GF-D8 (cell line): ENCODE measurements at places on chromosomes 11 and 22.
A peak's percentile ranks its signal among the peaks of the same experiment; 100 is the strongest.

GRCh38 chr22:27988704-27989103 is 69.6 kb upstream of the PITPNB start:
- no peak for DNase-seq

DNA sequence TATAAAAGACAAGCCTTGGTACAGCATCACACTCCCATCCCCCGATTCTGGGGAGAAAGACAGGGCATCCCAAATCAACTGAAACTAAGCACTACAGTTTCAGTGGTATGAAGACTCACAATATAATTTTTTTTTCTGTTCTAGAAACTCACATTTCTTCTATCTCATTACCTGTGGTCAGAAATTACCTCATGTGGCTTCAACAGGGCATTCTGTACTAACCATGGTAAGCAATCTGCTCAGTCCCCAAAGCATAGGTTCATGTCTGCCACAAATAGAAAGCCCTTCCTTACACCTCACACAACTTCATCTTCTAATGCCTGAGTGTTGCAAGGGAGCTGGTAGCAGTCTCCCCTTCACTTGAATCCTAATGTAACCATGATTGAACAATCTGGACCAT is 147.4 kb upstream of the POU2AF2 start:
- no peak for DNase-seq

DNA sequence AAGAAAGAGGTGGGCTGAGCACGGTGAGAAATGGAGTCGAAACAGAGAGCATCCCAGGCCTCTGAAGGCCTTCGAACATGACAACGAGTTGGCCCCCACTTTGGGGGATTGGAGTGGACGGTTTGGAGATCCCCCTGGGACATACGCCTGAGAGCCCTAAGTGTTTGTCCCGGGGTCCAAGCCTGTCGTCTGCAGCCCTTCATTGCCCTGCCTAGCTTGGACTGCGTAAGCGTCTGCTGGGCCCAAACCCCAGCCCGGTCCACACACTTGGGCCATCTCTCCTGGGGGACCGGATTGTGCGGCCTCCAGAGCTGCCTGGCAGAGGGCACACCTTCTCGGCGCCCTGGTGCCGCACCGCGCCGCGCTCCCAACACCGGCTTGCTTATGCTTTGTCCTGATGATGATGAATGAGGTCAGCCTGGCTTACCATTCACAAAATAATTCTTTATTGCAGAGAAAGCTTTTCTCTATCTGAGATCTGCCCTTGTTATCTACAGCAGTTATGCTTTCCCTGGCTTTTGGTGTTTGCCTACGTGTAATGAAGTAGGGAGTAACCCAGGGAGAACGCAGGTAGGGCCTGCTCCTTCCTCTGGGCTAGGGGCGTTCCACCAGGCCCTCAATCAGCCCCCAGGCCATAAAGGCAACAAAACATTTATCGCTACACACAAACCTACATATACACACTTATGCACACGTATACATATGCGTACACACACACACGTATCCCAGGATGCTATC is 85.9 kb upstream of the PPARA start:
- no peak for DNase-seq

DNA sequence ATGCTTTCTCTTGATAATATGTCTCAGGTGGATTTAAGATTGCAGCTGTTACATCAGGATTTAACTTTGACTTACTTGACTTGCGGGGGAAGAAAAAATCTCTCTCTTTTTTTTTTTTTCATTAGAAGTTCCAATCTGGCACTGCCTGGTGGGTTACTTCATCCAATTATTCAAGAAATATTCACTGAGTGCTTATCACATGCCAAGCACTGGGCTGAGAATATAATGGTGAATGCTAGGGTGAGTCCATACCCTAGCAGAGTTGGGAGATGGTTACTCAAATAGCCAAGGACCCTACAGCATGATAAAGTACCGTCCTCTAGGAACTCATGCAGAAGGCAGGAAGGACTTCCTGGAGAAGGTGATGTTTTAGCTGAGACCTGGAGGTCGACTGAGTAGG is 57.9 kb upstream of the EIF3D start:
- DNase-seq = no peak

GRCh38 chr11:134512061-134512460 is 100.0 kb upstream of the B3GAT1 start:
- DNase-seq = no peak

- DNase-seq = no peak
Measured at GRCh38 chr11:43550714-43551113, 129.8 kb upstream of the HSD17B12 start.

DNA sequence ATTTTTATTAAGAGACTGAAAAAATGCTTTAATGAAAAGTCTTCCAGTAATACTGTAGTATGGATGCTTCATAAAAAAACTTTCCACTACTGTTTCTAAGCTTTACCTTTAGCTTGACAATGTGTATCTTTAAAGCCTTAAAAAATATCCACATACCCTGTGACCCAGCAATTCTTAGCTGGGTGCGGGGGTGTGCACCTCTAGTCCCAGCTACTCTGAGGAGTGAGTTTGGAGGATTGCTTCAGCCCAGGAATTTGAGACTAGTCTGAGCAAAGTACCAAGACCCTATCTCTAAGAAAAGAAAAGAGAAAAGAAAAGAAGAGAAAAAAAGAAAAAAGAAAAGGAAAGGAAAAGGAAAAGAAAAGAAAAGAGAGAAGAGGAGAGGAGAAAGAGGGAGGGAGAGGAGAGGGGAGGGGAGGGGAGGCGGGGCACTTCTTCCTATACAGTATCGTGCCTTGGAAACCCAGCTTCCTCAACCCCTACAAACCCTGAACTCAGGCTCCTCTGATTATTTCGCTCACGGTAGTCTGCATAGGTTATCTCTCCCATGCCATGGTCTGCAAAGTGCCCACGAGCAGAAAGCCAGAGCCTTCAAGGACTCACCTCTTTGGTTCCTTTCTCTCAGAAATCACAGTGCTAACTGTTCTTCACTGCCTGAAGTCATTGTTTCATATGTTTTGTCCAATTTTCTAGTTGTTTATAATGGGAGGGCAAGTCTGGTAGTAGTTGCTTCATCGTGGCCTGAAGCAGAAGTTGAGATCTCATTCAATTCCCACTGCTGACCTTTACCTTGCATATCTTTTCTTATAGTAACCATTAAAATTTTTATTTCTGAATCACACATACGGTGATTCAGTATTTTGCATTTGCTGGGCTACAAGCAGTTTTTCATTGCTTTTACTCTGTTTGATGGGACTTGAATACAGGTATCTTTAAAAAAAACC is 82.2 kb downstream of the FAM83F start:
- peak; percentile 22 for DNase-seq

DNA sequence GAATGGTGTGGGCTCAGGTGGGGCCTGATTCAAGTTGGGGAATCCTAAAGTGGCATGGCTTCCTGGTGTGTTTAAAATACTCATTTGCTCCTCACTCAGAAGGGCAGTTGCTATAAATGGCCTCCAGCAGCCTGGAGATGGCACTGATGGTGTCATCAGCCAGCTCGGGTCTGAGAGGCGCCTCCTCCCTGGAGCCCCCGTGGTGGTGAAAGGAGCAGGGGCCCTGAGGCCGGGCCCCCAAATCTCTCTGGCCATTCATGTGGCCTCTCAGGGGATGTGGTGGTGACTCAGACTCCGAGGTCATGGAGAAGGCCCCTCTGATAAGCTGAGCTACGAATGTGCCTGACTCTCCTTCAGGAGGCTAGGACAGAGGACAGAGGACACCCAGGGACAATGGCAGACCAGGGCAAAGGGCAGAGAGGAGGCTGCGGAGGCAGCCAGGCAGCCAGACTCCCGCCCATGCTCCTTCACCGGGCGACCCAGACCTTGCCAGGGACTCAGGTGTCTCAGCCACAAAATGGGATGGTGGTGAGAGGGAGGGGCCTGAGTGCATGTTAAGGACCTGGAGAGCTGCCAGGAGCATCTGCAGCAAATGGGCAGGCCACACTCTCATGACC is 129.2 kb downstream of the CTTN start:
- no peak for DNase-seq

- DNase-seq = no peak
Measured at GRCh38 chr11:95892892-95893570, 30.9 kb downstream of the MTMR2 start.

GRCh38 chr22:30201945-30202344 is 44.6 kb downstream of the LIF start:
- DNase-seq = no peak

- no peak for DNase-seq
Measured at GRCh38 chr22:45510376-45511232, 7.9 kb downstream of the FBLN1 start.

GRCh38 chr11:18471995-18472394 is 16.3 kb downstream of the LDHAL6A start:
- no peak for DNase-seq

GRCh38 chr22:46023558-46023981 is 46.6 kb upstream of the WNT7B start:
- no peak for DNase-seq

GRCh38 chr11:134853992-134854991 is 442.2 kb upstream of the B3GAT1 start:
- no peak for DNase-seq

DNA sequence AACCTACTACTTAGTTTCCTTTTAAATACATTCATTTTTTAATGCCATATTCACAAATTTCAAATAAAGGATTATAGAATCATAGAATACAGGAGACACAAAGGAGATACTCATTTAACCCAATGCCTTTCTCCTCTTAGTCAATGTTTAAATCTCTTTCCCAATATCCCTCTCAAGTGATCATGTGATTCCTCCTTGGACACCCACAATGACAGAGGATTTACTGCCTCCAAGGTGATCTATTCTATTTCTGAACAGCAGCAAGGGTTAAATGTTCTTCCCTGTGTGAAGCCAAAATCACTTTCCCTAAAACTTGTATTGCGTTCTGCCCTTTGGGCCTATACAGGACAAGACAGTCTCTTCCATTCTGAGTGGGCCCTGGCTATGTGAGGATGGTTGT is 73.3 kb upstream of the PICALM start:
- DNase-seq = no peak

- no peak for DNase-seq
Measured at GRCh38 chr11:1728301-1728700, 22.1 kb downstream of the IFITM10 start.

DNA sequence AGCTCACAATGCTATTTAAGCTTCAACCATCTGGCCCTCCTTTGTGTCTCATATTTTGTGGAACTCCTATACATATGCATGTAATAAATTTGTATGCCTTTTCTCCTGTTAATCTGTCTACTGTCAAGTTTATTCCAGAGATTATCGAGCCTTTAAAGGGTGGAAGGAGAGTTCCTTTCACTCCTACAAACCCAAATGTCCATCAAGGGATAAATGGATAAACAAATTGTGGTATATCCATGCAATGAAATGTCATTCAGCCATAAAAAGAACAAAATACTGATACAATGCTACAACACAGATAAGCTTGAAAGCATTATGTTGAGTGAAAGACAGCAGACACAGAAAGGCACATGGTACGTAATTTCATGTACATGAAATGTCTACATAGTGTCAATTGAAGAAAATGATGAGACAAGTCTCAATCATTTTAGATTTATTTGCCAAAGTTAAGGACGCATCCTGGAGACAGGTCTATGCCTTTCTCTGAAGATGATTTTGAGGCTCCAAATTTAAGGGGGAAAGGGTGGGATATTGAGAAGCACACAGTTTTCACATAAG is 17.7 kb upstream of the FEZ1 start:
- DNase-seq = no peak

- no peak for DNase-seq
Measured at GRCh38 chr22:20298110-20298802, 21.6 kb downstream of the DGCR6L start.

DNA sequence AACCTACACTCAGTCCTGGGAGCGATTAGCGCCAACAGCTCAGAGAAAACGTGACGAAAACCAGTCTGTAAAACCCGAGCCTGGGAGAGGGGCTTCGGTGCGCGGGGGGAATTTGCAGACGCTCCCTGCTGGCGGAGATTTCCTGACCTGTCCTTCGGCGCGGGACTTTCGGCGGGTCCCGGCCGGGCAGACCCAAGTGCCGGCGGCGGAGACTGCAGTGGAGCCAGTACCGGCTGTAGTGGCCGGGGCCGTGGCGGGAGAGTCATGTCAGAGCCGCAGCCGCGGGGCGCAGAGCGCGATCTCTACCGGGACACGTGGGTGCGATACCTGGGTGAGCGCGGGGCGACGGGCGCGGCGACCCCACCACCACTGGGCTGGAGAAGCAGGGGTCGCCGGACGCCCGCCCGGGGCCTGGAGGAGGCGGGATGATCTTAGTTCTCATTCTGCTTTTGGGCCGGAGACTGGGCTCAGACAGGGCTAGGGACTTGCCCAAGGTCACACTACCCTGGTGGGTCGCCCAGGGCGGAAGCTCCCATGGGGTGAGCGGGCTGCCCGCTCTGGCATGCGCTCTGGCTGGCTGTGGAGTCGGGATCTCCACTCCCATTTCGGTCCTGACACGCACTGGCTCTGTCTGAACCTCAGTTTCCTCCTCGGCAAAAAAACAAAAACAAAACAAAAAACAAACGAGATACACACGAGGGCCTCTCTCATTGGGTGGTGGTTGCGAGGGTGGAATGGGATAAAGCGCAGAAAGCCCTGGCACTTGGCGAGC is at the start of gene MTFP1:
Gene MTFP1, plus strand, starts transcription at position 153 of the 772 bp plus-strand sequence. Its CDS starts 112 bp downstream, at position 265.
- DNase-seq = peak; percentile 67

DNA sequence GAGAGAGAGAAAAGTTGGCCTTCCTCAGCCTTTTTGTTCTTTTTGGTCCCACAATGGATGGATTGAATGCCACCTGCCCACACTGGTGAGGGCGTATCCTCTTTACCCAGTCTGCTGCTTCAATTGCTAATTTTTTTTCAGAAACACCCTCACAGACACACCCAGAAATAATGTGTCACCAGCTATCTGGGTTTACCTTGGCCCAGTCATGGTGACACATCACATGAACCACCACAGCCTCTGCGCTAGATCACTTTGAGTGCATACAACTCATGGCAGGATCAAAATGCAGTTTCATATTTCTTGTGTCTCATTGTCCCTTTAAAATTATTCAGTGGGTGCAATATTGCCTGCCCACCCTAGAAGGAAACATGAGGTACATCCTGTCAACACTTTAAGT is 63.3 kb downstream of the ADAMTS15 start:
- DNase-seq = no peak

- no peak for DNase-seq
Measured at GRCh38 chr22:39349506-39349966, 255 bp upstream of the SYNGR1 start.

DNA sequence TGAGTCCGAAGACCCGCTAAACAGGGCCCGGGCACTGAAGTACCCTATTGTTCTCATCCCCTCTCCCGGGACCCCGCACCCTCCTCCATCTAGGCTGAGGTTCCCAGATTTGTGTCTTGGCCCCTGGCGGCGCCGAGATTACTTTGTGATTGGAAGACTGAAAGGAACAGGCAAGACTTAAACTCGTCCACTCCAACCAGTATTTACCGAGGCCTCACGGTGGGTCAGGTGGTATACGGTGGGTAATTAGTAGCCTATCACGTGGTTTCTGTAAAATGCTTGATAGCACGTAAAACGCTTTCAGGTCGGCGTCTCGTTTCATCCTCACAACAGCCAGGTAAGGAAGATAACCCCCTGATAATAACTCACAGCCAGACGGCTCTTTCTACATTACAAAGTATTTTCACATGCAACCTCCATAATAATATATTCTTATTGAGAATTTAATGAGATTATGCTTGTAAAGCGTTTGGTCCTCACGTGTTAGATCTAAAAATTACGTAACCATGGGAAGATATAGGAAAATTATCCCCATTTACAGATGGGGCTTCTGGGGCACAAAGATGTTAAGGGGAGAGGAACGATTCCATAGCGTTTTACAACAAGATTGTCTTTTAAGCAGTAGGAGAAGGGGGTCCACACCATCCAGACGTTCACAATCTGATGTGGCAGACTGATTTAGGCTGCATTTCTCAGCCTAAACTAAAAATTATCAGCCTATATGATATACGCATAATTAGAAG is 642 bp upstream of the PIK3C2A start:
- DNase-seq = no peak
